CD4-positive, alpha-beta T cell treated with Interleukin-6 for 4 hours (primary cell): ENCODE measurements at places on chromosomes 7 and 10.

DNA sequence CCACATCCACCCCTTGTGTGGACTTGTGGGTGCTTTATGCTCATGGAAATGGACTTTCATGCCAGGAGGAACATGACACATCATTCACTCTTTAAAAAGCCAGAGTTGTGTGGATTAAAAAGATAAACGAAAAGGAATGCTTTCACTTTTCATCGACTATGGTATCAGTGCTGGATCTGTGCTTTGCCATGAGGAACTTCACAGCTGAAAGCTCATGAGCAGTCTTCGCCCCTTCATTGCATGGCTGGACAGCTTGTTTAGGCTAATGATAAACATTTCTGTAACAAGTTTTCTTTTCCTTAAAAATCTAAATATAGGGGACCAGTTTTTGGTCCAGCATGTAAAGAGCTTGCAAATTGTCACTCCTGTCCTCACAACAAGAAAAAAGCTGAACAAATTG is 173.6 kb upstream of the NPS start:
- DNase-seq: no peak

DNA sequence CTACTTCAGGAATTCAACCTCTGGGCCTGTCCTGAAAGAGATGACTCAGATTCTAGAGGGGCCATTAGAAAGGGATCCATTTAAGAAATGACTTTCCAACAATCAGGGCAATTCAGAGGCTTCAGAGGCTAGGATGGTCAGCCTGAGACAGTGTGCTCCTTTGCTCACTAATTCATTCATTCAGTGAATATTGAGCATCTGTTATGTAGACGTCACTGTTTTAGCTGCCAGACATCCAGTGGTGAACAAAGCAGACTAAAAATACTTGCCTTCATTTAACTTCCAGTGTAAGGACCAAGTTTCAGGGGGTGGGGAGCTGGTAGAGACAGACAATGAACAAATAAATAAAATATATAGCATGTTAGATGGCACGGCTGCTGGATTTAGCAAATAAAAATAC is 1.6 kb downstream of the KIAA1217 start:
- no peak for DNase-seq

- DNase-seq: no peak
These were observed 10.2 kb downstream of the DNAJC12 start for GRCh38 chr10:67827811-67828210.

GRCh38 chr7:22193450-22193983 is 163.4 kb downstream of the RAPGEF5 start:
- no peak for DNase-seq

- no peak for DNase-seq
These were observed 19.4 kb upstream of the EZH2 start for GRCh38 chr7:148903504-148903903.

GRCh38 chr10:43372765-43373361 is 1.4 kb downstream of the FXYD4 start:
- no peak for DNase-seq

GRCh38 chr10:53664282-53665019 is 891.9 kb upstream of the MBL2 start:
- no peak for DNase-seq

DNA sequence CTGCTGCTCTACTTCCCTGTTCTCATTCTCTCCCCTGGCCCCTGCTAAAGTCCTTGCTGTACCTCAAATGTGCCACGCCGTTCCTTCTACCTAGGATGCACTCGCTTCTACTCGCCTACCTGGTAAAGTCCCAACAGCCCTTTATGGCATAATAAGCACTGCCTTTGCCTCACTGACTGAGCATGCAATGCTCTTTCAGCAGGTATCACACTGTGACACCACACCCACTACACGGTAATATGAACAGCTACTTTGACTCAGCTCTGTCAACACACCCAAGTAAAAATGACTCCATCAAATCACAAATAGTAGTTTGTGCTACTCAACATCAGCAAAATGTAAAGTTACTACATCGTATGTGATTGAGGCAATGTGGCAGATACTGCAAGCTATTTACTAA is 37.6 kb downstream of the FAM204A start:
- DNase-seq: no peak

DNA sequence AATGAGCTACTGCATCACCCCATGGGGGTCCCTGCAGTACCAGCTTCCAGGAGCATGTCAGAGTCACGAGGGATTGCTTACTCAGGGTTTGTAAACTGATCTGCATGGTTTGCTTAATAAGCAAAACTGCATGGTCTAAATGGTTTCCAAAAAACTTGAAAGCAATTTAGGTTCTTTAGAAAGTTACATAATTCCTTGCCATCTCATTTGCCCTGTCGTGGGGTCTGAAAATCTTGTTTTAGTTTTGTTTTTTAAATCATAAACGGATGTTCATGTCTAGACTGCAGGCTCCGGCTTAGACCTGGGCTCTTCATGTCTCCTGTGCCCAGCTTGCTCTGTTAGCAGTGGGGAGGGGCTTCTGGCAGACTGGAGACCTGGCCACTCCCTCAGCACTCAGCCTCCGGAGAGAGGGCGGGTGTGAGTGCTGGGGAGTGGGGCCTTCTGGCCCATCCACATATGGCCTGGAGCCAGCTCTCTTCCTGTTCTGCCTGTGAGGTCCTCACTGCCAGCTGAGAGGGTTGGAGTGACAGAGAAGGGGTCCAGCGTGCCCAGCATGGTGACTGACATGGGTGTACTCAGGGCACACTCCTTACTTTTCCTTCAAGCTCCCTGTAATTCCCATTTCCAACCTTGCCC is 17.5 kb downstream of the PRF1 start:
- DNase-seq: peak; percentile 17
